NCI-H446 treated with DMSO at 0.1 percent for 48 hours (cell line): ENCODE measurements at places on chromosomes 3 and 15.

GRCh38 chr3:147940405-147941193 lies 531.4 kb downstream of the ZIC1 start:
- no peak for DNase-seq

DNA sequence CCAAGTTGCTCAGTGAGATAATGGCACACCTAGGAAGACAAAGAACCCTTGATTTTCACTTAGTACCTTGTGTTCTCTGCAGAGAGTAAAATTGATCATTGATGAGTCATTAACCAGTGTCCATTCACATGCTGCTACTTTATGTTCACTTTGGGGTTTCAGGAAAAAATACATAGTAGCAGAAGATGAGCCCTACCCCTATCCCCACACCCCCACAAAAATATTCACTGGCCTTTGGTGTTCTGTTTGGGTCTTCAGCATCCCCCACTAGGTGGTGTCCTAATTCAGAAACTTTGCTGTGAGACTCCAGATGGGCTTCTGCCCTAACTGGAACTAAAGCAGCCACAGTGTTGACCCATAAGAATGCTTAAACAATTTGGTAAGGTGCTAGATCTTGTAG lies 178.8 kb downstream of the KLHL25 start:
- no peak for DNase-seq

- DNase-seq: peak; percentile 70
Measured at GRCh38 chr3:30606301-30607031, at the start of gene TGFBR2. TGFBR2 (plus strand) TSS chr3:30606601; CDS start chr3:30606884, 283 bp downstream.

DNA sequence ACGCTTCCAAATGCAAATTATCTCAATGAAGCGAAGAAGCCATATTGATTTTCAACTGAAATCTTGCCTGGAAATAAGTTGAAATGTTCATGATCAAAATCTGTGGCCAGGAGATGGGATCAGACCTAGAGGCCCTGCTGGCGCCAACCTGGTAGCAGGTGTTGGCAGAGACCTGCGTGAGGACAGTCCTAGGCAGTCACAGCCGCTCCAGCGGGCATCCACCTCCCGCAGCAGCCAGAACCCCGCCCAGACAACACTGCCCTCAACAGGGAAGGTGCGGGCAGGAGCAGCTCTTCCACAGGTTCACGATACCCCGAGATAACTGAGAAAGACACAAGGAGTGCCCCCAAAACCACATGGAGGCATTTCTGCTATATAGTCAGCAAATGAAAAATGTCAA lies 145.3 kb downstream of the XXYLT1 start:
- no peak for DNase-seq

- no peak for DNase-seq
Measured at GRCh38 chr3:85933326-85933725, 974.5 kb downstream of the CADM2 start.

DNA sequence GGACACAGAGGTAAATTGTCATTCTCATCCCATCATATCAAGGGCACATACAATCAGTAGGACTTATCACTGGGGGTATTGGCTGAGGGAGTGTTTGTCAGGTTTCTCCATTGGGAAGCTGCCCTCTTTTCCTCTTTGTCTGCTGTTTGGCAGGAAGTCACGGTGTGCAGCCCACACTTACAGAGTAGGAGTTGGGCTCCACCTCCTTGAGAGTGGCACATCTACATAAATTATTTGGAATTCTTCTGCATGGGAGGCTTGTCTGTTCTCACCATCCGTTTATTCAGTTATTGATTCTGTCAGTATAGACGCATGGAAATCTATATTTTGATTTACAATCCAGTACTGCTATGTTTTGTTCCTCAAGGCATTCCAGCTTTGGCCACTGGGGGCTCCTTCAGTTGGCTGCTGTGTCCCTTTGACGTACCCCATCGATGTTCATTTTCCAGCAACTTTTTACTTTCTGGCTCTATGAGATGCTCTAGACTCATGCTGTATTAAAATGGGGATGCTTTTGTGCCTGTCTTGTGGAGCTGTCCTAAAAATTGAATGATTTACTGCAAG lies 200.3 kb downstream of the SLCO3A1 start:
- DNase-seq: no peak

DNA sequence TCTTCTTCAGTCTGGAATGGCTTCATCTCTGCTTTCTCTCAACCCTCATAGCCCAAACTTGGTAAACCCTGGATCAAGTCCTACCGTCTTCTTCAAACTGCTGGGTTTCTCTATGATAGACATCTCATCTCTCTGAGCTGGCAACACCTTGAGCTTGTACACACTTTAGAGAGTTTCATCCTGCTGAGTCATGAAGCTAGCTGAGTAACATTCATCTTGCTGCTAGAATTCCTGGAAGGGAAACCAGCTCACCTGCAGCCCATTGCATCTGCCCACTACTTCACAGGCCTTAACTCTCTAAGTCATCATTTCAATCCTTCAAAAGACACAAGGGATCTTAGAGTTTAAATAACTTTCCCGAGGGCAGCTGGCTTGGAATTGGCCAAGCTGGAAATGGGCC lies 175.5 kb upstream of the RORA start:
- DNase-seq: no peak

DNA sequence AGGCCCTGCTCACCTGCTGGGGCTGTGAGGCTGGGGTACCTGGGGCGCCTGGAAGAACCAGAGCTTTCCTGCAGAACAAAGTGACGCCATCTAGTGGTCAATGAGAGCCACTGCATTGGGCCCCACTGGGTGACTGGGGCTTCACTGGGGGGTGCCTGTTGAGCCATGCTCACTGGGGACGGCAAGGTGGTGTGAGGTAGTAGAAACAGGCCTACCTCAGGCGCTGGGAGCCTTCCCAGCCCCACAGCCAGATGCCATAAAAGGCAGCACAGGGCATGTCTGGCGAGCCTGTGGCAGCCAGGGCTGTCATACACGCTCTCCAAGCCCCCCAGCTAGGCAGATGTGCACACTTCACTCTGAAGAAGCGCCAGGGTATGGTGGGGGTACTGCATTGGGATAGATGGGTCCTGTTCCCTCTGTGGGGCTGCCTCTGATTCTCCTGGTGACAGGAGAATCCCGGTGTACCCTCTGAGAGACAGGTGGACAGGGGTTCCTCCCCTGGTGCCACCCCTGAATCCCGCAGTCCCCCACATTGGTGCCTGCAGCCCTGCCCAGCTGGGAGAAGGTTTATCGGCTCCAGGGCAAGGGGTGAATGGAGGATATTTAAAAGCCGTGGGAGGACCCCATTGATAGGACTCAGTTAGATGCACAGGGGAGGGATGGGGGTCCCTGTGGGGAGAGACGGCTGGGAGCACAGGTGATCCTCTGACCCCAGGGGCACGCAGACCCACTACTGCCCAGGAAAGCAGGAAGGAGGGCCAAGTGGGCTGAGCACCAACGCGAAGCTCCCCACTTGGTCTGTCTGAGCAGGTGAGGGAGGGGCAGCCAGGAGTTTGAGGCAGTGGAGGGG lies 178.8 kb downstream of the NSMCE3 start:
- DNase-seq: no peak

- DNase-seq: no peak
Measured at GRCh38 chr3:4642611-4643010, 149.5 kb downstream of the ITPR1 start.

DNA sequence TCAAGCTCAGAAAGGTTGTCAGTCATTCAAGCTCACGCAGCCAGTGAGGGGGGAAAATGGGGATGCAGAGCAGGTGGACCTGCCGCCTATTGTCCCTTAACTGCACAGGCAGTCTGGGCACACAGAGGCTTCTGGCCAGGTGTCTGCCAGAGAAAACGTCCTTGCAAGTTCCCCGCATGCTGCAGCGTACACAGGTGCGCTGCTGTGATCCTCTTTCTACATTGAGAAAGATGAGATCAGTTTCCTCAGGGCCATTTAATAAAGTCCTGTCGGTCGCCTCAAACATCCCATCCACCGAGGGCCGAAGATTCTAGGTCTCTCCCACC lies 445 bp upstream of the TSEN2 start:
- no peak for DNase-seq

DNA sequence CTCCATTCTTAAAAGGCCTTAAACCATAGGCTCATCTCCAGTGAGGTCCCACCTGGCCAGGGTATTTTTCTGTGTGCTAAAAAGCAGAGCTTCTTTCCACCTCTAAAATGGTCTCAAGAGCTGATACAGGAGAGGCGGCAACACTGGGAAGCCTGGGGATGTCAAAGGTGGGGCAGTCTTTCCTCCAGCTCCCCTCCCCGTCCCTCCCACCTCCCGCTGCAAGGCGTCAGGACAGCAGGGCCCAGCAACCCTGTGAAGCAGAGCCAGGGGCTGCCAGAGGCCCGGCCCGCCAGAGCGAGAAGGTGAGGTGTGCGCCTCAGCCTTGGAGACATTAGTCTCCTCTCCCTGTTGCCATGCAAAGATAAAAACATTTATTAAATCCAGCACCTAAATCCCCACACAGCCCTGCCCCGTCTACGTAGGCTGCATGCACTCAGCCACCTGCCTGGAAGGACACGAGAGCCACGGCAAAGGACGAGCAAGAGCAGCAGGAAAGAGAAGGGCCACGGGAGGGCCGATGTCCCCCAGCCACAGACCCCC lies 75.6 kb downstream of the FAM174B start:
- no peak for DNase-seq

- no peak for DNase-seq
Measured at GRCh38 chr3:197333901-197334639, 35.7 kb upstream of the DLG1 start.

DNA sequence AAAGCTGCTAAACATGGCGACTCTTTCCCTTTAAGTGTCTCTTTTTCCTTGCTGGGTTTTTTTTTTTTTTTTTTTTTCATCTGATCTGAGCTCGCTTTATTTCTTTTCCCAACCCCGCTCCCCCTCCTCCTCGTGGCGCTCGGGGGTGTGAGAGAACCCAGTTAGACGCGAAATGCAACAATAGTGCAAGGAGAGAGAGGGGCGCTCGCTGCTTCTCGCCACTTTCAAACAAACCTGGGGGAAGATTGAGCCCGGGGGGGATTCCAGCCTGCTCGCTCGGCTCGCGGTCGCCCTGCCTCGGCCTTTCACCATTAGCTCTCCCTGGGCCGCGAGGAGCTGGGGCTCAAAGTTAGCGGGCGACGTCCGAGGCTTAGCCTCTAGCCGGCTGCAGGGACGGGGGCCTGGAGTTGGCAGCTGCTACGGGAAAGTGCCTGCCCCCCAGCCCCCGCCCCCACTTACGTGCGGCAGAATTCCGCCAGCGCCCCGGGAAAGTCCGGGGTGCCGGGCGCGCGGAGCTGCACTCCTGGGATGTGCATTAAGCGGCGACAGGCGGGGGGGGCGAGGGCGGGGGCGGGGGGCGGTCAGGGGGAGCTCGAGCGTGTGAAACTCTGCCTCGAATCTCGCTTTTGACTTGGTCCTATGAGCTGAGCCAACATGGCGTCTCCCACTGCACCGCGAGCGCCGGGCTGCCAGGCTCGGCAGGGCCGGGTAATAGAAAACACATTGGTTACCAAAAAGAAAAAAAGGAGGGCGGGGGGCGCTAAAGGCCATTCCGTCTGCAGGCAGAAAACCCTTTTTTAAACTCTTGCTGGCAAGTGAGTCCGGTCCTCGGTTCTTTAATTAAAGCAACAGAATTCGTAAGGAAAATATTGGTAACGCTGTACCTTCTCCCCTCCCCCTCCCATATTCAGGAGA lies 10.4 kb downstream of the NR2F2 start:
- DNase-seq: peak; percentile 33

- DNase-seq: no peak
Measured at GRCh38 chr3:134075846-134076245, 46.1 kb upstream of the SLCO2A1 start.

- no peak for DNase-seq
Measured at GRCh38 chr3:101846709-101847108, 2.6 kb upstream of the NFKBIZ start.

DNA sequence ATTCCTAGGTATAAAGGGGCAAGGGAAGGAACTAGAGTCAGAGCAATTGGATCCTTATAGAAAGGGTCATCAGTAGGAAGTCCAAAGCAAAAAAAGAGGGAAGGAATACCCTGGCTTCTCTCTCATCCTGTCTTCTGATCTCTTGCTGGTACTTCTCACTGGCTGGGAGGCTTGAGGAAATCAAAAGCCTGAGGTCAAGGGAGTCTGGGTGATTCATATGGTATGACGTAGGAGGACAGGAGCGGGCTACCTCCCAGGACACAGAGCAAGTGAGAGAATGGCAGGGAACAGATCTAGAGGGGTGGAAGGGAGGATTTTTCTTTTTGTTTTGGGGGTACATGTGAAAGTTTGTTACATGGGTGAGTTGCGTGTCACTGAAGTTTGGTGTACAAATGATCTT lies 76.0 kb downstream of the CFAP20DC start:
- DNase-seq: no peak

DNA sequence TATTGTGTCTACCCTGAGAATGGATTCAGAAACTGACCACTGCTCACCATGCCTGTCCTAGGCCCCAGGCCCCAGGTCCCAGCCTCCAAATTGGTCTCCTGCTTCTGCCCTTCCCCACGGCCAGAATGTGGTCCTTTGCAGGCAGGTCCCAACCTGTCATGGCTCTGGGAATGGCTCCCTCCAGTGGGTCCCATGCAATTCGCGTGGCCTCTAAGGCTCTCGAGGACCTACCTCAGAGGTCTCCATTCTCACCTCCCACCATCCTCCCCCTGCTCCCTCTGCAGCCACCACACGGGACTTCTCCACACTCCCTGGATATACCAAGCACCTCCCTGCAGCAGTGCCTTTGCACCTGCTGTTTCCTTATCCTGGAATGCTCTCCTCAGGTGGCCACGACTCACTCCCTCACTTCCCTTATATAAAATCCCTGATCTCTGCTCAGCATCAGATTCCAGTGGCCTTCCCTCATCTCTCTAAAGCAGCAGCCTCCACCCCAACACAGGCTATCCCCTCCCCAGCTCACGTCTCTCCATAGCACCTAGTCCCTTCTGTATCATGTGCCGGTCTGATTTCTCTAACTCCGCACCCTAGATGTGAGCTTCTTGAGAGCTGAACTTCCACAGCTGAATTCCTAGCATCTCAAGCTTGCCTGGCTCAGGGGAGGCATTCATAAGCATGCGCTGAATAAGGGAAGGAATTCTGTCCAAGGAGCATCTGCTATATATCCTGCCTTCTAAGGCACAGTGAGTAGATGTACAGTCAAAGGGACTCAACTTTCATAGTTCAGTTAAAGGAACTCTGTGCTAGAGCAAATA lies 56.9 kb downstream of the ARRDC4 start:
- DNase-seq: no peak

DNA sequence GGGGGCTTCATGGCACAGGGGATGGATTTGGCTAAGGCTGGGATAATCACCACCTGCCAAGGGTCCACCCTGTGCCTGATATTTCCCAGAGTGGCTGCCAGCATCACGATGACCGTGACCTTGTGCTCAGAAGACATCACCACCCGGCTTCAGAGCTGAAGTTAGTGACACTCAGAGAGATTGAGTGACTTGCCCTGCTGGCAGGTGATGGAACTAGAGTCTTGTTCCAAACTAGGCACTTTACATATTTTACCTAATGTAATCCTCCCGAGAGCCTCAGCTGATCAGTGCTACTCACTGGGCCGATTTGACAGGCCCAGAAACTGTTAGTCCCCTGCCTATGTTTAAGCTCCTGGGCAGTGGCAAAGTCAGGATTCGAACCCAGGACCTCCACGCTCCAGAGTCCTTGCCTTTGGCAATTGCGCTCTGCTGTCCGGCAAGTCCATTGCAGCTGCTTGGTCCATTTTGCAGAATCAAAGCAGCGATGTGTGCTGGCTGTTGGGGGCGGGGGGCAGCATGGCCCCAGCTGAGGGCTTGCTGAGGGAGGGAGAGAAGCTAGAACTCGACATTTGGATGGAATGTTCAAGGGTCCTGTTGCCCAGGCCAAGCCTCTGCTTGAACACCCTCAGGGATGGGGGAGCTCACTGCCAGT lies 74.8 kb upstream of the GATA2 start:
- DNase-seq: no peak

- peak; percentile 7 for DNase-seq
Measured at GRCh38 chr3:21934591-21934990, 183.6 kb upstream of the ZNF385D start.

GRCh38 chr3:127020543-127020942 lies 37.6 kb downstream of the PLXNA1 start:
- no peak for DNase-seq

GRCh38 chr3:53198256-53198977 lies 37.4 kb downstream of the PRKCD start:
- DNase-seq: no peak
